AG20443 (cell line): ENCODE measurements at places on chromosomes 1 and 21.

DNA sequence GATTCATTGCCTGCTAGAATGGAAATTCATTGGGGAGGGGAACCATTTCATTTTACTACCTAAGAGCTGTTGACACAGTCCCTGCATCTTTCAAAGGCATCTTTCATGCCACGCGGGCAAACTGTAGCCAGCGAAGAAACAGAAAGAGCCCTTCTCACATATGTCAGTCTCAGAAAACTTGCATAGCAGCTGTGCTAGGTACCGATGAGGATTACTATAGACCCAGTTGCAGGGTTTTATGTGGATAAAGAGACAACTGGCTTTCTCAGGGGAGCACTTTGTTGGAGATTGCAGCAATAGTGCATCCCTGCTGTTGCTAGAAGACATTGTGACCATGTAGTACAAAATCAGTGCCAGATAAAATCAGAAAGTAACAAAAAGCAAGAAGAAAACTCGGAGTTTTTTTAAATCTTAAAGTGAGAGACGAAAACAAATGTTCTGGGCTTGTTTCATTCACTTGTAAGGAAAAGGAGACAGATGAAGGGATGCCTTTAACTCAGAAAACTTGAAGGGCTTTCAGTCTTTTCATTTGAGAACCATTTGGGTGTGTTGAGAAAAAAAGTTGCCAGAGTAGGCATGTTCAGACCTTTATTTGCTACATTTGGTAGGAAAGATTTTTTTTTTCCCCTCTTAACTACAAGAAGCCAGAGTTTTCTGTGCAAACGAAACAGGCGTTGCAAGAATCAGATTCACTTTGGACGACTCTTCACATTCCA lies 804.1 kb downstream of the USP25 start:
- DNase-seq, result no peak

DNA sequence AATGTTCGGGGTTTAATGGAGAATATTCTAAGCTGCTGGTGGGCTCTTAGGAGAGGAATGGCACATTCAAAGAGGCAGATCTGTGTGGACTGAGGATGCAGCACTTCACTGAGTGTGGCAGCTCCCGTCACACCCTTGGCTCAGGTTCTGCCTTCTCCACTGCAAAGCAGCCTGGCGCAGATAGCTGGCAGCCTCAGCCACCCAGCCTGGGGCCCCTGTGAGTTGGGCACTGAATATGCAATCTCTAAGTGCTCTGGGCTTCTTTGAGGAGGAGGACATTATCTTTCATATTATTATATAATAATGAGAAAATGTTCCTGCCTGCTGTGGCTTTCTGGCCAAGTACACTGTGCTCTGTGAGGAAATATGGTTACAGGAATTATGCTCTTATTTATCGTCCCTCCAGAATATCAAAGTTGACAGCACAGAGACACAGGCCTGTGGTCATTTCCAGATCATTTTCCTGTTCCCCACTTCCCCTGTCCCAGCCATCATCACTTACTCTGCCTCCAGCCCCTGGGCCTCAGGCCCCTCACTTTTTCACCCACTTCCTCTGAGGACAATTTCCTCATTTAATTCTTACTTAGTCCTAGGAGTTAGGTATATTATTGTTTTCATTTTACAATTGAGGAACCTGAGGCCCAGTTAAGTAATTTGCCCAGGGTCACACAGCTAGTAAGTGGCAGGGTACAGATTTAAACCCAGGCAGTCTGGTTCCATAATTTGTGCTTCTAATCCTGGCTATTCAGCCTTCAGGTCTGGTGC lies 53.6 kb downstream of the MAB21L3 start:
- no peak for DNase-seq

- DNase-seq, result no peak
Measured at GRCh38 chr1:232715154-232715553, 85.2 kb upstream of the SIPA1L2 start.

DNA sequence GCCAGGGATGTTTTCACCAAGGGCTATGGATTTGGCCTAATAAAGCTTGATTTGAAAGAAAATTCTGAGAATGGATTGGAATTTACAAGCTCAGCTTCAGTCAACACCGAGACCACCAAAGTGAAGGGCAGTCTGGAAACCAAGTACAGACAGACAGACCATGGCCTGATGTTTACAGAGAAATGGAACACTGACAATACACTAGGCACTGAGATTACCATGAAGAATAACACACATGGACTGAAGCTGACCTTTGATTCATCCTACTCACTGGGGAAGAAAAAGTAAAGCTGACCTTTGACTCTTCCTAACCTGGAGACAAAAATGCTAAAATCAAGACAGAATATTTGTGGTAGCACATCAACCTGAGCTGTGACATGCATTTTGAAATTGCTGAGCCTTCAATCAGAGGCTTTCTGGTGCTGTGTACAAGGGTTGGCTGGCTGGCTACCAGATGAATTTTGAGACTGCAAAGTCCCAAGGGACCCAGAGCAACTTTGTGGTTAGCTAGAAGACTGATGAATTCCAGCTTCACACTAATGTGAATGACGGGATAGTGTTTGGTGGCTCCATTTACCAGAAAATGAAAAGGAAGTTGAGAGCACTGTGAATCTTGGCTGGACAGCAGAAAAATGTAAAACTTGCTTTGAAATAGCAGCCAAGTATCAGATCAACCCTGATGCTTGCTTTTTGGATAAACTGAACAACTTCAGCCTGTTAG lies 190.4 kb upstream of the KCTD3 start:
- peak; percentile 13 for DNase-seq

DNA sequence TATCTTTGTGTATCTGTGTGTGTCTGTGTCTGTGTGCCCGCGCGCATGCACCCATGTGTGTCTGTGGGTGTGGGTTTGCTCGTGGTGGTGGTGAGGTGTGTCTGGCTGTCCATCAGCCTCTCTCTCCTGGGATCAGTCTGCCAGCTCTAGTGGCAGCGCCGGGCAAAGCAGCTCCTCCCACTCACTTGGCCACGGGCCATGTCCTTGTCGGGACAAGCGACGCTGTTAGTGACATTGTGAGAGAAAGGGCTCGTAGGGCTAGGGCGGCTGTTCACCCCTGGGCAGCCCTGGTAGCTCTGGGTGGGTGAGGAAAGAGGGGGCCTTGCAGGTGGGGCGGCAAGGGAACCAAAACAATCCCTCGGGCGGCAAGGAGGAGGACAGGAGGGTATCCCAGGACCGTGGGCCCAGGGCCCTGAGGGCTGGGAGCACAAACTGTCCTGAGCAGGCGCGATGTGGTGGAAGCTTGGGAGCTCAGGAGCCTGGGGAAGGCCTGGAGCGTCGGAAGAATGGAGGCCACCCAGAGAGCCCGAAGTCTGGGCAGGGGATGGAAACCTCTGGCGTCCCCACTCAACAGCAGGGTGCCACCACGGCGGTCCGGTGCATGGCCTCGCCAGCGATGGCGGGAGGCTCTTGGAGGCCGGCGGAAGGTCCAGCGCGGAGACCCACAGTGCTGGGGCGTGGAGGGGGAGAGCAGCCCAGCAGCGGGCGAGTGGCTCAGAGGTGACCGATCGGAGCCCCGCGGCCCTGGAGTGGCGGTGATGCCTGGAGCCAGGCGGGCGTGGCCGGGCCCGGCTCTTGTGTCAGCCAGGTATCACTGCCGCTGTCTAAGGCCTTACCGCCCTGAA lies 140.5 kb downstream of the LIPI start:
- no peak for DNase-seq

DNA sequence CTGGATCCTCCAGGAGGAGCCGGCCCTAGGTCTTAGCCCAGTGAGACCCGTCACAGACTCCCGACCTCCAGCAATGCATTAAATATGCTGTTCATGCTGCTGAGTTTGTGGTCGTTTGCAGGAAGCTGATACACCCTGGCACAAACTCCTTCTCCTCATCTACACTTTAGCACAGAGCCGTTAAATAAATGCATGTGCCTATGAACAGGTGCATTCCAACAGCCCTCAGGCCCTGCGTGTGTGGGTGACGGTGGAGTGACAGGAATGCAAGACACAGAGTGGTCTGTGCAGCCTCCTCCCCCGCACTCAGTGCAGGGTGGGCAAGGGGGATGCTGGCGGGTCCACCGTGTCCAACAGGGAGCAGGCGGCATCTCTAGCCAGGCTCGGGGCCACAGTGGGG lies 106.6 kb upstream of the TMPRSS2 start:
- DNase-seq, result no peak

- no peak for DNase-seq
Measured at GRCh38 chr1:101407505-101408211, 170.8 kb downstream of the S1PR1 start.
